Lung microvascular endothelial cell (primary cell): ENCODE measurements at places on chromosomes 7 and 10. TPM values are rescaled to one million over a fixed set of nuclear protein-coding genes. Genes with fewer than 3 reads are reported as not detected.

GRCh38 chr7:46532571-46532970 lies 611.5 kb upstream of the IGFBP3 start:
- DNase-seq = no peak

- peak; percentile 10 for DNase-seq
Measured at GRCh38 chr7:33979807-33980355, 74.5 kb downstream of the BMPER start.

- peak; percentile 20 for DNase-seq
Measured at GRCh38 chr7:135994466-135995205, 17.5 kb upstream of the MTPN start.

- DNase-seq = no peak
Measured at GRCh38 chr7:67878808-67879207, 882.2 kb downstream of the TYW1 start.

DNA sequence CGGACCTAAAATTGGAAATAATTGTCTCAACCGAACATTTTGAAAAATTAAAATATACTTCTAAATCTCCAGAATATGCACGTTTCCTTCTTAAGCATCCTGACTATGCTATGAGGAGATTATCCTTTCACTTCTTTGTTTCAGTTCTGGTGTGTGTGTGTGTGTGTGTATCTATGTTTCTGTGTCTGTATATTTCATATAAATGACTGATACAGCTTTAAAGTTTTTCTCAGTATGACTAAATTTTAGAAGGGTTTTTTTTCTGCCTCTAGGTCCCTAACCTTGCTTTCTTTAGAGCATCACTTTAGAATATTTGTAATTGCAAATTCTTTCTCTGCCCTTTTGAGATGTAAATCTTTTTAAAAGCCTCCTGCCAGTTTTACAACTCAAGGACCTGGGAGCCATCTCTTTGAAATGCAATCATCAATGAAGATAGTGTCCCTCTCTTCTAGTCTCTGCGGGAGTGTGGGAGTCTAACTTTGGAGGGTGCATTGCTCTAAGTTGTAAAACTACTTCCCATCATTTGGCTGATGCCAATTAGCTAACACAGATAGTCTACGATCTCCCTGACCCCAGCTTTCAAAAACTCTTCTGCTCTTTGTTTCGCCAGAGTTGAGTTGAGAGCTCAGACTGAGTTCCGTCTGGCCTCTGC lies 782.0 kb upstream of the ZWINT start:
- DNase-seq = no peak

DNA sequence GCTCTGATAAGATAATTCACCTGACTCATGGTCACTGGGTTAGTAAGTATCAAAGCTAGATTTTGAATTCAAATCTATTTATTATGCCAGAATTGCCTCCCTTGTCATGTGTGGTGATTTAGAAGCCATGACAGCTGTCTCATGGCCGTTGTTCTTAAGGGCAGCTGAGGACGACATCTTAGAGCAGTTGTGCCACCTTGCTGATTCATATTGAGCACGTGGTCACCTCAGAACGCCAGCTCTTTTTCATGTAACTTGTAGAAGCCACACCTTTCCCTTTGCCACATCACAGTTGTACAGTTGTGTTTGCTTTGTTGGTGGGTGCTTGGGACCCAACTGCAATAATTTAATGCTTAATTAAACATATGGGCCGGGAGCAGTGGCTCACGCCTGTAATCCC lies 4.3 kb upstream of the PIK3AP1 start:
- no peak for DNase-seq

The AOAH gene
- under 0.01 TPM in 1 of 2 replicates, not detected in the other for total RNA-seq

The UCN3 gene
- not detected in 2 replicates for total RNA-seq

The SMKR1 gene
- 0.20 and 0.22 TPM in 2 replicates for total RNA-seq

The HTR5A gene
- not detected in 2 replicates for total RNA-seq

The SPDYE11 gene
- total RNA-seq = not detected in 2 replicates

The SEMA3D gene
- total RNA-seq = 7.0 and 18.8 TPM in 2 replicates

The IDI2 gene
- not detected in 2 replicates for total RNA-seq
